ENCODE measurements at places on chromosomes 13 and 19. TPM values are rescaled to one million over a fixed set of nuclear protein-coding genes. Genes with fewer than 3 reads are reported as not detected.
A peak's percentile ranks its signal among the peaks of the same experiment; 100 is the strongest.

DNA sequence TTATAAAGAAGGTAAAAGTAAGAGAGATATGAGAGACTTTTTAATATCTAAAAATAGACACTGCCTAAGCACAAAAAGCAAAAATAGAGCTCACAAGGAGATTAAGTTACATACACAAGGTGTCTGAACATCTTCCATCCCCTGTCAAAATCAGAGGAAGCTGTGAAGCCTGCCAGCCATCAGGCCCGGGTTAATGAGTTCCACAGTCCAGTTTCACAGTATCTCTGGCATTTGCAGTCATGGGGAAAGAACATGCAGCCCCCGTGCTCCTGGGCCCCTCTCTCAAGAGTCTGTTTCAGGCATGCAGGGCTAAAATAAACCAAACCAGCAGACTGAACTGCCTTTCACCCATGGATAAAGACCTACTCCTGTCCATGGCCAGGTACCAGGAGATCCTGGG, 79.2 kb downstream of the TBC1D4 start:
- no peaks in the 10 kb centered on the region for H3K27me3 ChIP-seq
- no peak overlapping the region for H3K4me3 ChIP-seq
- DNase-seq = no peak
- no peak overlapping the region for H3K27ac ChIP-seq
- peaks cover 8% of the 10 kb centered on the region for H3K36me3 ChIP-seq
- peaks cover 9% of the 10 kb centered on the region for H3K4me1 ChIP-seq

- peaks cover 4% of the 10 kb centered on the region for H3K36me3 ChIP-seq
- no peaks in the 10 kb centered on the region for H3K27me3 ChIP-seq
- H3K27ac ChIP-seq = peak overlapping the region; percentile 96
Observed at GRCh38 chr19:12485052-12485416, 418 bp upstream of the ZNF709 start.

The LILRA5 gene
- not detected for total RNA-seq

The PPP1R13L gene
- total RNA-seq = 8.2 TPM

- DNase-seq = no peak
- H3K4me3 ChIP-seq = no peak overlapping the region
- H3K27ac ChIP-seq = no peak overlapping the region
- H3K27me3 ChIP-seq = no peaks in the 10 kb centered on the region
- no peaks in the 10 kb centered on the region for H3K4me1 ChIP-seq
- no peaks in the 10 kb centered on the region for H3K36me3 ChIP-seq
Observed at GRCh38 chr13:85603735-85604134, 195.5 kb downstream of the SLITRK6 start.

DNA sequence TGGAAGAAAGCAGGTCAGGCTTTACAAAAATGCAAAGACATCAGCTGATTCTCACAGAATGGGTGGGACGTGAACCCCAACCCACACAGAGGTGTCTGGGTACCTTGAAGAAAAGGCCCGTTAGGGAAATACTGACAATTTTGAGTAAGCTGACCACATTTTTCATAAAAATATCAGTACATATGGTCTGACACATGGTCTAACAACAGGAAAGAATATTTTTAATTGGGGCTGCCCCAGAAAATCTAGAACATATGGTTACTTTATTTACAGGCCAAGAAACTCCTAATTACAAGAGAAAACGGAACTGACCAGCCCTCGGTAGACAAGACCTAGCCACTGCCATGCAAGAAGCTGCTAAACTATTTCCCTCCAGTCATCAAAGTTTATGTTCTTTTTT, 48.7 kb upstream of the ITM2B start:
- H3K4me3 ChIP-seq = no peak overlapping the region
- H3K36me3 ChIP-seq = no peaks in the 10 kb centered on the region
- no peak for DNase-seq
- H3K4me1 ChIP-seq = peaks cover 6% of the 10 kb centered on the region
- peak overlapping the region; percentile 65 for H3K27ac ChIP-seq
- no peaks in the 10 kb centered on the region for H3K27me3 ChIP-seq

The SYMPK gene
- total RNA-seq = 115 TPM

DNA sequence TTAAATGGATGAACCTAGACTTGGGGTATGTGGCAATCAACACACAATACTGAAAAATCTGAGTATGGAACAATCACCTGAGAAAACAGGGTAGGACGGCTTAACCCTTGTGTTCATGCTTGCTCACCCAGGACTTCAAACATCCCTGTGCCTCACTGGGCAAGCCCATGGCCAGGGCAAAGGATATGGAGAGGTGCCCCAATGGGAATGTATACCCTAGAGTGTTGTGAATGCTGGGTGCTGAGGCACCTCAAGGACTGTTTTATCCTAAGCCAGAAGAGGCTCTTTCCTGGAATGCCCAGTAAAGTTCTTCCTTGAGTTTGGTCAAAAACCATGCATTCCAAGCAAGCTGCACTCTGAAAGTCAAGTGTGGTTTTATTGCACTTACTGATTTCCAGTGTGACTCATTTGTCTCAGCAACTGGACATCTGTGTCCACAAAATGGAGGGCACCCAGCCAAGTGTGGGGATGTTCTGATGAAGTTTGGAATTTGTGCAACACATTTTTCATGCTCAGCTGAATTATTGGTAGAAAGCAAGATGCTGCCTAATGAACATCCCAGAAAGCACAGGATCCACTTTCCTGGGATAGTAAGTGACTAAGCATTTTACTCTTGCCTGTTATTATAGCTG, 531.3 kb downstream of the RFC3 start:
- H3K27ac ChIP-seq = no peak overlapping the region
- H3K27me3 ChIP-seq = no peaks in the 10 kb centered on the region
- no peaks in the 10 kb centered on the region for H3K36me3 ChIP-seq
- H3K4me1 ChIP-seq = peaks cover 24% of the 10 kb centered on the region
- H3K4me3 ChIP-seq = no peak overlapping the region

- no peak overlapping the region for H3K27ac ChIP-seq
- H3K36me3 ChIP-seq = peaks cover 11% of the 10 kb centered on the region
- peaks cover 5% of the 10 kb centered on the region for H3K4me1 ChIP-seq
- H3K27me3 ChIP-seq = no peaks in the 10 kb centered on the region
Observed at GRCh38 chr13:113651511-113652403, 6.2 kb downstream of the ATP4B start.
